GDM1 (cell line): ENCODE measurements at places on chromosomes 4 and X.

- no peak for DNase-seq
Observed at GRCh38 chr4:175983636-175984035, 82.0 kb upstream of the WDR17 start.

DNA sequence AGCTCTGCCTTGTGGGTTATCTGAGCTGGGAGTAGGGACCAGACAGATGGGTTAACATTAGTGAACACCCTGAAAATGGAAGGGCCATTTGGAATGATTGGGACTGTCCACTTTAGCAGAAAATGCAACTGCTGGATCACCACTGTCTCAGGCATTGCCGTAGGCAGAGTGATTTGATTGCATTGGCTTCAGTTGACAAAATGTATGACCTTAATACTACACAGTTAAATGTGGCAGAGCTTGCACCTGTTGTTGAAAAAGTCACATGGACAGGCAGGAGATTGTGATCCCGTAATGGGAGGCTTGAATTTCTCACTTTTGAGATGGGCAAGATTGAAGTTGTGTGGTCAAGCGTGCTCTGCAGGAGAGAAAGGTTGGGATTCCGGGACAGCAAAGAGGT is 166.5 kb upstream of the PUDP start:
- no peak for DNase-seq

DNA sequence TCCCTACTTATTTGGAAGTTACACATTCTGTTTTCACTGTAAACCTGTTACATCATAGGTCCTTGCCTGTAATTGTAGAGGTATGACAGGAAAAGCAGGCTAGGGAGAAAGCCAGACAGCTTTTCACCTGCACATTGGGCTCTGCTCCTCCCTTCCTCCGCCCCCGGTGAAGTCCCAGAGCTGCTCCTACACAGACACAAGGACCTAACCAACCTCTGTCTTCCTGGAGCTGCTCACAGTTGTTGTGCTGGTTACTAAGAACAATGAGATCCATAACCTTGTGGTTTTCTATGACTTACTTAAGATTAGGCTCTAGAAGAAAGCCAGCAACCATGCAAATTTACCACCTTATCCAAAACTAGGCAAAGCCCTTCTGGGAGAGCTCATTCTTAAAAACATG is 40.0 kb downstream of the MOSPD2 start:
- no peak for DNase-seq

- no peak for DNase-seq
Observed at GRCh38 chrX:2272337-2272736, 228.4 kb downstream of the DHRSX start.

DNA sequence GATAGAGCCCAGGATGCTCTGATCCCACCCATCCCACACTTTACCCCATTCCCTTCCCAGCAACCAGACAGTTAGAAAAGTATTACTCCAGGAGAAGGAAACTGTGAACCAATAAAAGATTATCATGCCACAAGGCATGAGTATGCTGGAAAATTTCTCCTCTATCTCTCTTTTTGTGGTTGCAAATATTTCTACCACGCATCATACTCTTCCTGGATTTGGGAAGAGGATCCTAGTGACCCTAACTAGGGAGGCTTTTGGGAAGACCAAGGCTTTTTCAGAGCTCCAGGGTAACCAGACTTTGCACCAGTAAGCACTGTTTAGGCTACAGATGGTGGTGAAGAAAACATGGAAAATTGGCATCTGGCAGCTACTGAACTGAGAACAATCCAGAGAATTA is 257.6 kb upstream of the CLNK start:
- DNase-seq = no peak
